NCI-H1694 treated with DMSO at 0.1 percent for 48 hours (cell line): ENCODE measurements at places on chromosomes 4 and X.

DNA sequence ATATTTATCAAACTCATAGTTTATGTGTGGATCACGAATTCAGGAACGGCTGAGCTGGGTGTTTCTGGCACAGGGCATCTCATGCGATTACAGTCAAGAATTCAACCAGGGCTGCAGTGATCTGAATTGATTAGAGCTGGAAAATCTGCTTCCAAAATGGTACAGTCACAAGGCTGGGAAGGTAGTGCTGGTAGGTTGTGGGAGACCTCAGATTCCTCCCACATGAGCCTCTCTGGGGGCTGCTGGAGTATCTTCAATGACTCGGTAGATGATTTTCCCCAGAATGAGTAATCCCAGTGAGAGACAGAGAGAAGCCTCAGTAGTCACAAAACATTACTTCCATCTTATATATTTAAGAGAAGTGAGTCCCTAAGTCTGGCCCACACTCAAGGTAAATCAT is 36.2 kb upstream of the PRDX4 start:
- DNase-seq: no peak

GRCh38 chr4:13190093-13190721 is 293.9 kb downstream of the RAB28 start:
- DNase-seq: no peak

DNA sequence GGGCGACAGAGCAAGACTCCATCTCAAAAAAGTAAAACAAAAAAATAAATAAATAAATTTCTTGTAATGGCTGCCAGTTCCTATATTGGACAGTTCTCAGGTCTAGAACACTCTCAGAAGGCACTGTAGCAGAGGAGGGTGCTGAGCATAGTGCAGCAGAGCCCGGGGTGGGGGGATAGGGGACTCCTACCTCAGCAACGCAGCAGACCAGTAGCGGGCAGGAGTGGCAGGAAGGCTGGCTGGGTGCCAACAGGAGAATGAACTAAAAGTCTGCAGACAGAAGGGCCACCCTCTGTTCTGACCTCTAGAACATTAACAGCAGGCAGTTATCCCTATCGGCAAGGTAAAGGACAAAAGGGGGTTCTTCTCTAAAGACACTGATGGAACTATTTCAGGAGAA is 20.2 kb downstream of the PDK3 start:
- DNase-seq: no peak

DNA sequence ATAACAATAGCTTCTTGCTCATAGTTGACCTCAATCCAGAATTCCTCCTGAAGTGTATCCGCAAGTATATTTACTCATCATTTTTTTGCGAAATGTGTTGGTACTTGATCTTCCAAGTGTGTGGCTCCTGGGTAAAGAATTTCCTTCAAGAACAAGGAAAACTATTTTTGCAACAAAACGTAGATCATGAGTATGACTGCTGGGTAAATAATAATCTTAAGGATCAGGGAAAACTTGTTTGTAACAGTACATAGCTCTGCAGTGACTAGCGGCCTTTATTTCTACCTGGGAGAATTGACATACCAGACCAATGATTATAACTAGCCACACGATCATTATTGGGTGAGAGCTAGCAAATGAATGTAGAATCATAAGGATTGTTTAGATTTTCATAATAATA is 1311.7 kb downstream of the ARAP2 start:
- DNase-seq: no peak

- DNase-seq: no peak
Observed at GRCh38 chr4:177263818-177264217, 45.9 kb upstream of the NEIL3 start.

- no peak for DNase-seq
Observed at GRCh38 chrX:49187526-49187925, 1.4 kb upstream of the PRICKLE3 start.

DNA sequence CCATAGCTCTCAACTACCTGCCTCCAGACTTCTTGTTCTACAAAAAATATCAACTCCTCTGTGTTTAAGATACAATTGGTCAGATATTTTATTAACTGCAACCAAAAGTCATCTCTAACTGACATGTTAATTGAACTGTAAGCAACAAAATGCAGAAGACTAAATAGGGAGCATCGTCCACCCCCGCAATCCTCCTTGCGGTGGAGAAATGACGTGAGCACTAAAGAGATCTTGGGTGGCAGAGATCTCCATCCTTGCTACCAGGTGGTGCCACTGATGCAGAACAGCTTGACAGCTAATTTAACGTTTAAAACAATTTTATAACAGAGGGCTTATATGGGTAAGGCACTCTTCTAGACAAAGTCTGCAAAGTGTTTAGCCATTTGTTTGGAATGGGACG is 164.4 kb upstream of the FTHL17 start:
- DNase-seq: no peak

DNA sequence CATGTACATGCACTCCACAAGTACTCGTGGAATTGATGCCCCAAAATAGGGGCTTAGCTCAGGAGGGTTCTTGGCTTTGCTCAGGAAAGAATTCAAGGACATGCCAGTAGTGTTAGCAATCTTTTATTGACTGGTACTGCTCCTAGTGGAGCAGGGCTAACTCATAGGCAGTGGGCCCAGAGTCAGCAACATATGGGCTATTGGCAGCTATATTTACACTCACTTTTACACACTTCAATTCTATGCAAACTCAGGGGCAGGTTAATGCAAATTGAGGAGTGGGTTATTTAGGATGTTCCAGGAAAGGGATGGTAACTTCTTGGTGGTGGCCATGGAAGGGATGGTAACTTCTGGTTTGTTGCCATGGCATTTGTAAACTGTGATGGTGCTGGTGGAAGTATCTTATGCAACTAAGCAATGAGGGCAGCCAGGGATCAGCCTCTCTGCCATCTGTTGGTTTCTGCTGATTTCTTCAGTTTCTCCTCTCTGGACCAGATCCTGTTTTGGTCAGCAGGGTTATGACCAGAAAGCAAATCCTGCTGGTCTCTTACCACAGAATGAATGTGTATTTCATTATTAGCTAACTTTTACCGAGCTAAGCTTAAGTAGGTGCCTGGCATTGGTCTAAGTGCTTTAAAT is 69.2 kb upstream of the FAT1 start:
- peak; percentile 2 for DNase-seq

DNA sequence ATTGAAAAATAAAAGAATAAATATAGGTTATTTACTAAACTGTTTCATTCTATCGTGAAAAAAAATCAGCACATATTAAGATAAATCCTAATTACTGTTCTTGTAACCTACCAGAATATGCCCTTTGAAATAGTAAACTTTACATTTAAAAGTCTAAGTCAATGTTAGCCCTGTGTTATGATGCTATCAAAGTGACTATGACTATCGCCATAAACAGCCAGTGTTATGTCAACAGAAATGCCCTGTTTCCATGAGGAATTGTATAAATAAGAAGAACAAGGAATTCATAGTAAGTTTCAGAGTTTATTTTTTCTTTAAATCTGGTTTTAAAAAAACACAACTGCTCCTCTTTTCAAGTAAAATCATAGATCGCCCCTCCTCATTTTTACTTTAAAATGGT is 11.4 kb downstream of the NR3C2 start:
- DNase-seq: no peak

DNA sequence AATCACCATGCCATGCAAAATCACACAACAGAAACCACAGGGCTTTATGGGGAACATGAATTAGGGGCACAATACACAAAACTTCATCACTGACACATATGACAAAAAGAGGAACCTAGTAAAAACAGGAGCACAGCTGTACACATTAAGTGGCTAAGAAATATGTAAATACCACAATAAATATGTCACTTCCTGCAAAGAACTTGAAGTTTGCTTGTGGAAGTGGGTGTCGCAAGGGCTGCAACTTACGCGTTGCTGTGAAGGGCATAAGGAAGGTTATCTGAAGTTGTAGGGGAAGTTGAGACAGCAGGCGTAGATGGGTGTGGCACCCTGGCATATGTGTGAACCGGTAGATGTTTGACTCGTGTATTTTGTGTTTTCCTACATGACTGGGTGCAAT is 42.4 kb downstream of the CLCN4 start:
- DNase-seq: no peak
